ENCODE measurements at places on chromosomes 11 and 22.

DNA sequence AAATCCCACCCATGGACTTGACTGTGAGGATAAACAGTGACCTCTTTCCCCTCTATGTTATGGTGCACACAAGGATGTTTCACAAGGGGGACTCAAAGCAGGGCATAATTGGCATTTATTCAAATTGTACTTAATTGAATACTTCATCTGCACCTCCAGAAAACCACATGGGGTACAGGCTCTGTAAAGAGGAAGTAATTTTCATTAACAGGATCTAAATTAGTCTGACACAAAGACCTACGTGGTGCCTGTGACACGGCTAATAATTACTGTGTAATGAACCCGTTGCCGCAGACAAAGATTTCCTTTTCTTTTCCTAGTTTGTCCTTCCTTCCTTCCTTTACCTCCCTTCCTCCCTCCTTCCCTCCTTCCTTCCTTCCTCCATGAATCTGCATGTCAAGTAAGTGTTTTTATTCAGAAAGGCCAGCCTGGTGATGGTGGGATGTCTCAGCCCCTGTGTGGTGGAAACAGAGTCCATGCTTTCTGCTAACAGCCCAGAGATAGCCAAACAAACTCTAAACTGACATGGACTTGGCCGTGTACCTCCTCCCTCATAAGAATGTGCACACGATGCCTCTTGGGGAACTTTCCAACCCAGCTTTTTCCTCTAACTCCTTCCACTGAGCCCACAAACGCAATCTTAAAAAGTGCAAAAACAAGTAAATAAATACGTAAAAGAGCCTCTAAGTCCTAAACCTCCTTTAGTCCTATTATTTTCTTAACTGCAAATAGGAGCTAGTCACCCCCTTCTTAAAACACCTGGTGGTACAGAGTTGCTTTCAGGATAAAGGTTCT, 118.8 kb downstream of the INSC start:
- H3K36me3 ChIP-seq, result no peaks in the 10 kb centered on the region
- H3K4me1 ChIP-seq, result no peaks in the 10 kb centered on the region
- DNase-seq, result no peak
- peaks cover 15% of the 10 kb centered on the region for H3K27me3 ChIP-seq

DNA sequence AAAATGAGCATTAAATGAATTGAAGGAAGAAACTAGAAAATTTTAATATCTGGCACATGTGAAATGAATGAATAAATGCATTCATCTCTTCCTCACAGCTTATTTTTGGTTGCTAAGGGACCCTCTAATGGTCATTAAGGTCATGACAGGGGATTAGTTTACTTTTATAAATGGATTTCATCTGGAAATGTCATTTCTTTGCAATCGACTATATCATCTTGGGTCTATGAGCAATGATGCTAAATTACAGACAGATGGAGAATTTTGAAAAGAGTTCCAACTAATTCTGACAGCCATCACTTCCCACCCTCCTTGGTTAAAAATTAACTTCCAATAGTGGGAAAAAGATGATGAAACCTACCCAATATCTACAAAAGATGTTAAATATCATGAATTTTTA, 98.0 kb downstream of the KIF18A start:
- no peaks in the 10 kb centered on the region for H3K36me3 ChIP-seq
- H3K4me1 ChIP-seq, result peaks cover 10% of the 10 kb centered on the region
- DNase-seq, result no peak
- no peaks in the 10 kb centered on the region for H3K27me3 ChIP-seq
- no peak overlapping the region for H3K4me3 ChIP-seq

GRCh38 chr11:85893395-85893794, 38.2 kb downstream of the CCDC83 start:
- no peak overlapping the region for H3K27ac ChIP-seq
- H3K4me3 ChIP-seq, result no peak overlapping the region
- H3K4me1 ChIP-seq, result peaks cover 12% of the 10 kb centered on the region
- no peak for DNase-seq
- no peaks in the 10 kb centered on the region for H3K27me3 ChIP-seq

DNA sequence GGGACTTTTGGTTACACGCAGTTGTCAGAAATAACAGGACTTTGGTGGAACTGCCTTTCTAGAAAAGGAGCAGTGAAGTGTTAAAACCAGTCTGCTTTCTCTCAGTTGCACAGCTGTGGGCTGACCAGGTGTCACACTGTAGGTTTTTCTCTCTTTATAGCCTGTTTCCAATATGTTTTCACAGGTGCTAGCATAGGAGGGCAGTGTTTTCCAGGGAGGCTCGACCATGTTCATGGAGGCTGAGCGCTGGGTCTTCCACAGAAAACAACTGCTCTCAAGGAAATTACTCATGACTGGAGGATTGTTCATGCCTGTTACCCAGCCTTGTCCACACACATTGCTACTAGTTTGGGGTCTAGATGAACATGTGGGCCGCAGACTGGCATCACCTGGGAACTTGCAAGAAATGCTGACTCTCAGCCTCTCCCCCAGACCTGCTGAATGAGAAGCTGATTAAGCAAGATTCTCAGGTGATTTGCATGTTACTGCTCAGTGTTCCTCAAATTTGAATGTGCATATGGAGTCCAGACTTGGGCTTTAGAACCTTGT, 157.7 kb downstream of the MAML2 start:
- H3K4me3 ChIP-seq, result no peak overlapping the region
- no peak for DNase-seq

GRCh38 chr22:48800036-48800885, 1027.4 kb downstream of the BRD1 start:
- H3K36me3 ChIP-seq, result no peaks in the 10 kb centered on the region
- H3K4me1 ChIP-seq, result peaks cover 4% of the 10 kb centered on the region
- no peak overlapping the region for H3K4me3 ChIP-seq

GRCh38 chr22:48395201-48395600, 1432.5 kb downstream of the BRD1 start:
- H3K36me3 ChIP-seq, result no peaks in the 10 kb centered on the region
- no peak for DNase-seq
- no peak overlapping the region for H3K27ac ChIP-seq

DNA sequence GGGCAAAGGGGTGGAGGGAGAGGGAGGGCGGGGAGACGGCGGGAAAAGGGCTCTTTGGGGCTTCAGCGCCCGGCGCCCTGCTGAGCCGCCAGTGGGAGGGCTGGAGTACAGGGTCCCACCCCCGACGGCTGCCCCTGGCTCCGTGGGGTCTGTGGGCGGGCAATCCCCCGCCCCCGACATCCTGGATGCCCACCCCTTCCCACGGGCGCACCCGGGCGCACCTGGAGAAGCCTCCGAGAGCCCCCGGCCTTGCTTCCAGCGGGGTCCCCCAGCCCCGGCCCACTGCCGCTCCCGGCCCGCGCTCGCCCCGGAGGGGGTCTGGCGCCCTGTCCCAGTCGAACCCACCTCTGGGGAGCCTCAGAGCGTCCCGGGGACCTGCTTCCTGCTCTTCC, 394 bp downstream of the CHRM4 start:
- peaks cover 29% of the 10 kb centered on the region for H3K4me1 ChIP-seq
- H3K27me3 ChIP-seq, result peaks cover 63% of the 10 kb centered on the region

All from mesothelial cell of epicardium (in vitro differentiated cells).